CD4-positive, alpha-beta T cell (primary cell): ENCODE measurements at places on chromosomes 12 and 14.

GRCh38 chr14:24690492-24690891 is 56.5 kb upstream of the GZMB start:
- DNase-seq, result no peak

DNA sequence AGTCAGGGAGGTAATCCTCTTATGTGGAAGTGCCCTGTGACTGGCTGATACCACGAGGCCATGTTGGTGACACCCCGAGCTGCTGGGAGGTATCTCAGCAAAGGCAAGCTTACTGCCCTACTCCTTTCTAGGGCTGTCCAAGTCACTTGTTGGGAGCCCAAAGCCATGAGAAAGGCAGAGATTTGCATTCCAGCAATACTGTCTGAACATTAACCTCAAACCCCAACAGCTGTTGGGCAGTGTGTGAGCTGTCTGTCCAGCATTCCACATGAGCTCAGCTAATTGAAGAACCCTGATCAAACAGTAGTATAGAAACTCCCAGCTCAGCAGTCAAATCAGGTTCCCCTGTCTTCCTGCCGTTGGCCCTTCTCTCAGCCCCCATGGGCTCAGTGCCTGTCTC is 9.2 kb downstream of the ABHD4 start:
- no peak for DNase-seq

- DNase-seq, result no peak
These were observed at the start of gene ACSS3 for GRCh38 chr12:81077686-81078441. TSS of gene ACSS3 (plus strand) at chr12:81078079. CDS start at chr12:81078121, 42 bp downstream.

GRCh38 chr12:64608901-64609535 is 1.3 kb upstream of the RASSF3 start:
- peak; percentile 77 for DNase-seq

GRCh38 chr12:130137040-130138018 is 24.9 kb upstream of the FZD10 start:
- no peak for DNase-seq

GRCh38 chr14:35333797-35334743 is 41.9 kb downstream of the PSMA6 start:
- DNase-seq, result peak; percentile 11

DNA sequence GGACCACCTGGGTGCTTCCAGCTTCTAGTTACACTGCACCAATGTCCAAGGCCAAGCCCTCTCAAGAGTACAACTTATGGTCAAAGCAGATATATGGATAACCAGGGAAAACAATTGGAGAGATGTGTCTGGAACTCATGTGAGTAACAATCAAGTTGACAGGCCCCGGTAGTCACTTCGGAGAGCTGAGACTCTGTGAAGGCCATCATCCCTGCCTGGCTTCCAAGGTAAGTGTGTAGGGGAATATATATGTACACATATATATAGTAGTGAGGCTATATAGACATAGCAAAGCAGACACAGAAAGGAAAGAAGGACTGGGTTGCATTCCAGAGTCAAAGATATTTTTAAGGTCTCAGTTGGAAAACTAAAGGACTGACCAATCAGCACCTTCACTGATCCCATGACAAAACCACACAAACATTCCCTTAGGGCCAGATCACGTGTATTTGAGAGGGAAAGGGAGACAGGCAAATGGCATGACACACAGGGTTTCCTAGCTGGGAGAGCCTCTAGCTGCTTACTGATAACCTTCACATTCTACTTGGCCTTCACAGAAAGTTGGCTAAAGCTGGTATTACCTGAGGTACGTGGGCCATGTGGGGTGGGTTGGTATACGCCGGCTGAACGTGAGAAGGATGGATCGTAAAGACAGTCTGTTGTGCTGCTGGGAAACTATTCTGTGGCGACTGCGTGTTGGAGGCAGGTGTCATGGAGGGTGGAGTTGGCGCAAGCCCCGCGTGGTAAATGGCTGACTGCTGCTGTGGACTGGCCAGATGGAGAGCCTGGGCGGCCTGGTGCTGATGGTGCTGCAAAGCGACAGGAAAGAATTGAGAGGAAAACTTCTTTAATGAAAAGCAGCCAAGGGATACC is 50.0 kb downstream of the SH2B3 start:
- no peak for DNase-seq

GRCh38 chr14:104559804-104560585 is 19.6 kb upstream of the C14orf180 start:
- DNase-seq, result no peak

DNA sequence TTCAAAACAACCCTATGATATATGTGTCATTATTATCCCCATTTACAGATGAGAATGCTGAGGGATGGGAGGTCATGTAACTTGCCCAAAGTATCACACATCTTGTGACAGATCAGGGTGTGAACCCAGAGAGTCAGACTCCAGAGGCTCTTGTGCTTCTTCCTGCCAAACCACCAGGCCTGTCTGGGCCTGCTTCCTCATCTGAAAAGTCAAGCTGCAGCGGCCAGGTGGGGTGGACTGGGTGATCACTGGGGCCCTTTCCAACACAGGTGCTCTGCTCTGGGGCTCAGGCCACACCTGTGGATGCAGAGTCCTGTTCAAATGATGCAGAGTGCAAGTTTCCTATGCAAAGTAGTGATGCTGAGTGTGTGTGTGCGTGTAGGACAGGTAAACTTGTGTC is 26.7 kb downstream of the TSPAN11 start:
- DNase-seq, result no peak

DNA sequence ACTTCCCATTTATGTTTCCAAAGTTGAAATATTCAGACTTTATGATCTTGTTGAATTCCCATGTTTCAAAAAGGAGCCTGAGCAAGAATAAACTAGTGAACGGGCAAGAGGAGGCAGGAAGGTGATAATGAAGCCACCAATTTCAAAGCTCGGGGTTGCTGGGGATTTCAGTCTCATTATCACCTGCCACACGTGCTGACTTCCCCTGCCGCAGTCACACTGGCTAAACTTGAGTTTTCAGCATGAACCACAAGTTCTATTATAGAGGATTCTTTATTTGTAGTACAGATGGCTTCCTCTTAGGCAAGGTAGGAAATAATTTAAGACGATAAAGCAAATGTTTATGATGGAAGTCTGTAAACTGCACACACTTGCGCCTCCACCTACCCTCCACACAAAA is 18.1 kb upstream of the DIABLO start:
- DNase-seq, result no peak

GRCh38 chr12:101256266-101256665 is 23.6 kb upstream of the UTP20 start:
- no peak for DNase-seq

DNA sequence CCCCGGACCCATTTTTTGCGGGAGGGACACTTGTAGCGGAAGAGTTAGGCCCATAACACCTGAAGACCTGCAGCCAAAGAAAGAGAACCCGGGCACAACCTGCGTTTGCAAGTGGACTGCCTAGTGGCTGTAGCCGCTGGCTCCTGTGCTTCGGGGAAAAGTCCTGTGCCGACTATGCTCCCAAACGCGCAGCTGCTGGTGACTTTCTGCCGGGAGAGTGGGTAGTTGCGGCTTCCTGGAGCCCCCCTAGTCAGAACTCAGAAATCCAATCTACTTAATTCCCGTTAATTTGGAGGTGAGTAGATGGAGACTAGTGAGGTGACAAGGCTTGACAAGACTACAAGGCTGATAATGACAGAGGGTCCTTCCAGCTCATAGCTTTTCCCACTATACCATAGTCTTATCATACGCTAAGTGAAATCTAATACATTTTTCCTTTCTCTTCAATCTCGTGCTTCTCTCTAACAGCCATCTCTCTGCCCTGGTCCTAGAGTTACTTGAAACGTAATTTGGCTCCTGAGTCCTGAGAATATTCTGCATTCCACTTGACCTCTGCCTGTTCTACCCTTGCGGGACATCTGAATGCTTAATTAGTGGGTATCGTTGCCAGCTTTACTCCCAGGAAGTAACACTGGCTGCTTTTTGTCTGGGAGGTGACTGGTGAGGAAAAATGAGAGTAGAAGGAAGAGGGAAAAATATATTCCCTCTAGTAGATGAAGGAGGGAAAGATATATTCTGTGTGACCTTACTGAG is 556 bp downstream of the MTHFD1 start:
- no peak for DNase-seq

DNA sequence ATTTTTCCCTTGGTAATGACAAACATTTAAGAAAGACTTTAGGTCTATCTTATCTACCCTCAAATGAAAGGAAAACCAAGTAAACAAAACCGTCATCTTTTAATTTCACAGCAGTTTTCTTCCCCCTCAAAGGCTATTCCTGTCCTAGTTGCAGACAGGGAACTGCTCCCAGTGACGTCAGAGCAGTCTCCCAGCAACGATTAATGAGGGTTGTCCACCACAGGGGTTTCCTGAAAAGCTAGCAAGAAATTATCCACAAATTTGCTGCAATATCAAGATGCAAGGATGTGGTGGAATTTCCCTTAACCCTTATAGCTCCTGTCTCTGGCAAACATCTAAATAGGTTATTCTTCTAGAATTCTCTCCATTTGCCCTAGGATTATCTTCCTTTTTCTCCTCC is 89.1 kb upstream of the STAC3 start:
- no peak for DNase-seq

DNA sequence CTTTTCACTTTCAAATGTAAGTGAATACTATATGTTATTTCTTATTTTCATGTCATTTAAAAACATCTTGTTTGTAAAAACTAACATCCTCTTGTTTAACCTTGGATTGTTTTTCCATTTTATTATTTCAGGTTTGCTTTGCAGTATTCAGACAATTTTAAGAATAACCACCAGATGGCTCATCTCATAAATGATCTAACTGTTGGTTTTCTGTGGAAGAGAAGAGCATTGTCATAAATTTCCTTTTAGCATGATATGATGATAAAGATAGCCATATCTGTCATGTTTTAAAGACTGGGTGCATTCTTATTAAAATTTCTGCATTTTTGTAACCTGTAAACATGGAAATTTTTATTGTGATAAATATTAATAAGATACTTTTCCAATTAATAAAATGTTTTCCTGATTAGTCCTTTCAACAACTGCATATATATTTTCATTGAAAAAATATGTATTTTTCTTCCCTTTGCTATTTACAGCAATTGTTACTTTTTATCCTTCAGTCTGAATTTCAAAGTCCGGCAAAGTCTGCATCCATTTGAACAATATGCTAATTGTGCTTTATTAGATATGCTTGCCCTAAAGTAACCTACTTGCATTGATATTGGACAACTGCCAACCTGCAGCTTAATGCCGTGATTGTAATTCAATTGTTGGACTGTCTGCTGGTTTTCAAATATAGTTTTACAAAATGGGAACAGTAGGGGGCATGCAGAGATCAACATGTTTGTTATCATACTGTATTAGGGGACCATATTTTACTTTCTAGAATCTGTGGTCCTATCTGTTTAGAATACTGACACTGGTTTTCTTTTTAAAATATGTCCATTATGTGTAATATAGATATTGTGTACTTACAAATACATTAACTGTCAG is 163.4 kb downstream of the GARIN6 start:
- DNase-seq, result no peak

DNA sequence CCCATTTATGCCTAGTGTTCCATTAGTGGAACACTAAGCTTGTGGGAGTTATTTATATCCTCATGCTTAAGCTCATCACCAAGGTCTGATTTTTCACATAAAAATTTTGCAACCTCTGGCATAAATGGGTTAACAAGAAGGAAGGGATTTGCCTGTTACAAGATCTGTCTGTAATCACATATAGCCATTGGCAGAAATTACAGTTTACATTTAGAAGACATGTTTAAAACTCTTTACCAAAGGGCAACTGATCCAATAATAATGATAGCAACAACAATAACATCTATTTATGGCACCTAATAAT is 422.9 kb downstream of the ZFP36L1 start:
- no peak for DNase-seq

- no peak for DNase-seq
These were observed 16.6 kb upstream of the ACTN1 start for GRCh38 chr14:68995731-68996130.

DNA sequence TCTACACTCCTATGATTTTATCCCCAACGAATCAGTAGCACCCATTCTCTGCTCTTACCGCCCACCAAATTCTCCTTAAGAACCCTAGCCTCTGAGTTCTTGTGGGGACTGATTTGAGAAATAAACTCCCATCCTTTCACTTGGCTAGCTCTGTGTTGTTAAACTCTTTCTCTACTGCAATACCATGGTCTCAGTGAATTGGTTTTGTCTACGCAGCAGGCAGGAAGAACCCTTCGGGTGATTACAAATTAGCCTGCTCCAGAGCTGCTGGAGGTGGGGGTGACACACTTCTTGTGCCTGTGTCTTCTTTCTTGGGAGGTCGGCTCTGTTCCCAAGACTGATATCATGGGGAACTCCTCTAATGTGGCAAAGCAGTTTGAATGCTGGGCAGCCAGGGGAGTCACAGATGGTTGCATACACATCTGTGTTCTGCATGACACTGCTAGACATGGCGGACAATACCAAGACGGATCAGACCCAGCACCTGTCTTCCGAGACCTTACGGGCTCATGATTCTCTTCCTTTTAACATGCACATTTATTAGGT is 1.6 kb upstream of the C1S start:
- DNase-seq, result no peak

GRCh38 chr12:109613649-109614455 is 40.3 kb downstream of the MVK start:
- DNase-seq, result no peak

GRCh38 chr12:24044941-24045703 is 95.7 kb upstream of the SOX5 start:
- DNase-seq, result no peak

DNA sequence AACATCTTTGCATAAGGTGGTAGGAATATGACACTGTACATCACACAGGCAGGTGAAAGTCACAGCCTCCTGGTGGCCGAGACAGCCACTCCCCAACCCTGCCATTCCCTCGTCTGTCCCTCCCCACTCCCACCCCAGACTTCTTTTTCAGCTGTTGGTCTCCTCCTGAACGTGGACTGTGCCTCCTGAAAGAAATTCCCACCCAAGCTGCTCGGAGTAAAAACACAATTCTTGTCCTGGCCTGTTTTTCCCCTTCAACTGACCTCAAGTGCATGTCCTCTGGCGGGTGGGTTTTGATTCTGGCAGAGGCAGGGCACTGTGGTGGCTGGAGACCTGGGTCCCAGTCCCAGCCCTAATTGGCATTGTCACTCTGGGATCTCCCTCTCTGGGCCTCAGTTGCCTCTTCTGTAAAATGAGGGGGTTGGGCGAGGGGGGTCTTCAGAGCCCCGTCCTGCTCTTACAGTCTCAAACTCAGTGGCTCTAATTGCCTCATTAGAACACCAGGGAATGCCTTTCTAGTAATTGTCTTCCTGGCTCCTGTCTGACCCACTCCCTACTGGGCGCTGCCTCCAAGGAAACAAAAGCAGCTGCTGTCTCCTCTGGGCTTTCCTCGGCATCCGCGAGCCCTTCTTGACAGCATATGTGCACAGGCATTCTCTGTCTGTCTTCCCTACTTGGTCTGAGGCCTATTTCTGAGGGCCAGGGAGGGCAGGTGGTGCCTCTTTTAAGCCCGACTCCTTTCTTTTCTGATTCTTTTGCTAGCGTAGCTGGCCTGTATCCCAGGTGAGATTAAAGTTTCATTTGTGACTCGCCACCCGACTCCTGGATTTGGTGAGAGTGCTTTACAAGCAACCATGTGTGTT is 186.6 kb upstream of the RMST start:
- no peak for DNase-seq

- DNase-seq, result peak; percentile 16
These were observed 8.7 kb upstream of the FGD4 start for GRCh38 chr12:32390572-32391219.
